ENCODE measurements at places on chromosomes 7 and 10.
A peak's percentile ranks its signal among the peaks of the same experiment; 100 is the strongest.

- DNase-seq: no peak
Observed at GRCh38 chr10:89923661-89924060, 222.3 kb downstream of the KIF20B start.

DNA sequence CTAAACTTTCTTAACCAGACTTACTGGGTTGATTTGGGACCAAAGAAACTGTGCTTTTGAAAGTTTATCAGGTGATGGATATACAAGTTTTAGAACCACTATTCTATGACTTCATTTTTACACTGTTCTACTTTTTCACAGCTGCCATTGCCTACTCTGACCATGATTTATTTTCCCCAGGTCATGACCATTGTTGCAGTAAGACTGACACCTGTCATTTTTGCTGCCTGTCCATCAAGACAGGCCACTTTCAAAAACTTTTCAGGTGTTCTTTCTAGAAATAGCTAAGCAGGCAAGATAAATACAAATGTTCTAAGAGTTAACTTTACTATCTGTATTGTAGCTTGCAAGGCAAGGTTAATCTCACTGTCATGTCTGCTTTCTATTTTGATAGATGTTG is 147.9 kb upstream of the SEMA3C start:
- DNase-seq: no peak

GRCh38 chr10:9515922-9516321 is 1461.4 kb downstream of the GATA3 start:
- DNase-seq: no peak

GRCh38 chr10:71134732-71135211 is 77.6 kb upstream of the UNC5B start:
- DNase-seq: peak; percentile 11

- DNase-seq: no peak
Observed at GRCh38 chr10:93115661-93116383, 42.1 kb downstream of the CYP26A1 start.

DNA sequence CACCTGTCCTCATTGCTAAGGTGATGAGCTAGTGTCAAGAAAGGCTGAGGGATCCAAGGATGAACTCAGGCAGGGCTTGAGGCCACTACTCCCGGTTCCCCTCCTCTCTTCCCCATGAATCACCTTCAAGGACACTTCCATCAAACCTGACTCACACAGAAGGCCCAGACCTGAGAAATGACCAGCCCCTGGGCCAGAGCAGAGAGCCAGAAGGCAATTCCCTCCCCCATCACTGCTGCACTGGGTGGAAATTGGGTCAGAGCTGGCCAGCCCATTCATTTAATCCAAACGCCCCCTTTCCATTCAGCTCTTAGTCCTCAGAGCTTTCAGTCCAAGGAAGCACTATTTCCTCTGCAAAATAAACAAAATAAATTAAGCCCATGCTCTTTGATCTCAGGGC is 182.0 kb downstream of the KCNMA1 start:
- no peak for DNase-seq

GRCh38 chr7:41188163-41189130 is 514.4 kb downstream of the INHBA start:
- no peak for DNase-seq

DNA sequence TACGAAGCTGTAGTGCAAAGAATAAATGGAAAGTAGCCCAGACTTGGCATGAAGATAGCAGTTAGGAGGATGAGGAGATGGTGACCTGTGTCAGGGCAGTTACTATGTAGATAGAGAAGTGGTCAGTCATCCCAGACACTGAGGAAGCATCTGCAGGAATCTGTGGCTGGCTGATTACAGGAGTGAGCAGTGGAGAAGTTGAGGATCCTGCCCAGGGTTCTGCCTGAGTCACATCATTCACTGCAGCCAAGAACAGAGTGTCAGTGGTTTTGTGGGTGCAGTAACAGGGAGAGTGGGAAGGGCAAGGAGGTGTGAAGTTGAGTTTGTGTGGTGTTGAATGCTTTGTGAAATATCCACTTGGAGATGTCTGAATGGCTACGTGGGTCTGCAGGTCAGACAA is 676.4 kb upstream of the NRP1 start:
- no peak for DNase-seq

DNA sequence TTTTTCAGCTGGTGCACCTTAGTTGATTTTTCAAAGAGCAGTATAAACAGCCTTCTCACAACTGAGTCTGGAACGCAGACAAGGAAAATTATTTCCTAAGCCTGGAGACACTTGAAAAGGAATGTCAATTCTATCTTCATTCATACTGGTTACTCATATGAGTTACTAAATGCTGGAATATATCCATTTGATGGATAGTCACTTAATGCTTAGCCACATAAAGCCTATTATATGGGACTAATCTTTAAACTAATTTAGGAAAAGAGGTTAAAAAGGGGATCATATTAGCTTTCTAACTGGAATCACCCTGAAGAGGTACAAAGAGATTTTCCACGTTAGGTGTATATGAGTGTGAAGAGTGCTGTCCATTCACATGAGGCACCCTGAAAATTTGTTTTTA is 1.7 kb upstream of the HOXA4 start:
- DNase-seq: no peak

DNA sequence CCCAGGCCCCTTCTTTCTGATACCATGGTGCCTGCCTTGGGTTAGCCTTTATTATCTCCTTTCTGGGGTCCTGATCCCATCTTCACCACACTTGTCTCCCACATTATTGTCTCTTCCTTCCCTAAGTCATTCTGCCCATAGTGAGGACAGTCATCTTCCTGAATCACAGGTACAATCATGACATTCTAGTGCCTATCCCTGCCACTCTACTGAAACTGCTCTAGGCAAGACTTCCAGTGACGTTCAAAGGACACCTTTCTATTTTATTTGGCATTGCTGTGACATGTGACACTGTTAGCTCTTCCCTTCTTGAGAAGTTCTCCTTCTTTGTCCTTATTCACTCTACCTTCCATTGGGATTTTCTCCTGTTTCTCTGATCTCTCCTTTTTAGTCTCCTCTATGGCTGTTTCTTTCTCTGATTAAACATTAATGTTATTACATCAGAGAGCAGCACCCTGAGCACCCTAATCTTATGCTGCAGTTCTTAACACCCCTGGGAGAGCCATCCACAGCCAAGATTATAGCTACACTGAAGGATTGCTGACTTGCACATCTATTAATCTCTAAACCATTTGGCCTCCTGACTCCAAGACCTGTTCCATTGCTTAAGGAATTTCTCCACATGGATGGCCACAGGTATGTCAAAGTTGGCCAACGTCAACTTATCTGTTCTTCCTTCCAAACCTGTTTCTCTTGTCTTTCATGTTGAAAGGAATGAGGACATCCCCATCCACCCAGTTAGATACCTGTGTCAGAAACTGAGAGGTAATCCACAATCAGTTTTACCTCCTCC is 10.9 kb downstream of the MACC1 start:
- DNase-seq: no peak

DNA sequence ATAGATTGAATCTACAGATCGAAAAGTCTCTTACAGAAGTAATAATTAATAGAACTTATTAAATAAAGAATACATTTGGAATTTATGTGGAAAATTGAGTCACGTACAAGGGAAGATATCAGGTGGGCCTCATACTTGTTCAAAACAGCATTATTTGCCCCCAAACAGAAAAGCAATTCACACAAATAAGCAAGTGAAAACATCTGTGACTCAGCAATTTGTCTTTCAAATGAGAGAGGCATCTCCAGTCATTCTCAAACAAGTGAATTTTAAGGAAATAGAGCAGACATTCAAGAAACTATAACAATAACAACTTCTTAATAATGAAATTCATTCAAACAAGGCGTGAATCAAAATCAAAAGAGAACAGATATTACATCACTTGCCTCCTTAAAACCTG is 50.1 kb downstream of the SEMA3A start:
- DNase-seq: no peak

GRCh38 chr7:92835851-92836488 is 403 bp downstream of the CDK6 start:
- DNase-seq: peak; percentile 58

- no peak for DNase-seq
Observed at GRCh38 chr10:126398924-126399323, 10.6 kb upstream of the ADAM12 start.

GRCh38 chr10:76990561-76990960 is 647.0 kb downstream of the KCNMA1 start:
- no peak for DNase-seq

DNA sequence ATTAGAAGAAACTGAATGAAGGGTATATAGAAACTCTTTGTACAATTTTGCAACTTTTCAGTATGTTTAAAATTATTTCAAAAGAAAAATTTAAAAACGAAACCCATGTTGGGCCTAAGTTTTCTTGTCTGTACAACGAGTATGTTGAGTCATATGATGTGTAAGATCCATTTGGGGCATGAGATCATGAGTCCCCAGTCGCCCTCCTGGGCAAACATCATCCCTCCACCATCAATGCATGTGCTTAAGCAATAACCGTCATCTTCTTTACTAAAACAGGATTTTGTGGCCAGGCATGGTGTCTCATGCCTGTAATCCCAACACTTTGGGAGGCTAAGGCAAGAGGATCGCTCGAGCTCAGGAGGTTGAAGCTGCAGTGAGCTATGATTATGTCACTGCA is 54.2 kb upstream of the CDCA7L start:
- no peak for DNase-seq

DNA sequence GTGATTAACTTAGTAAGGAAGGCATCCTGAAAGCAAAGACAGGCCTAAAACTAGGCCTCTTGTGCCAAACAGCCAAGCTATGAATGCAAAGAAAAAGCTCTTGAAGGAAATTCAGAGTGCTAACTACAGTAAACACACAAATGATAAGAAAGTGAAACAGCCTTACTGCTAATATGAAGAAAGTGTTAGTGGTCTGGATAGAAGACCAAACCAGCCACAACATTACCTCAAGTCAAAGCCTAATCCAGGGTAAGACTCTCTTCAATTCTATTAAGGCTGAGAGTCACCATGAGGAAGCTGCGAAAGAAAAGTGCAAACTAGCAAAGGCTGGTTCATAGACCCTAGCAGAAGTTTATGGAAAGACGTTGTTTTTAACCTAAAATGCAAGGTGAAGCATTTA is 66.0 kb downstream of the IPMK start:
- DNase-seq: no peak

GRCh38 chr7:6020371-6021286 is 10.5 kb upstream of the ANKRD61 start:
- no peak for DNase-seq

DNA sequence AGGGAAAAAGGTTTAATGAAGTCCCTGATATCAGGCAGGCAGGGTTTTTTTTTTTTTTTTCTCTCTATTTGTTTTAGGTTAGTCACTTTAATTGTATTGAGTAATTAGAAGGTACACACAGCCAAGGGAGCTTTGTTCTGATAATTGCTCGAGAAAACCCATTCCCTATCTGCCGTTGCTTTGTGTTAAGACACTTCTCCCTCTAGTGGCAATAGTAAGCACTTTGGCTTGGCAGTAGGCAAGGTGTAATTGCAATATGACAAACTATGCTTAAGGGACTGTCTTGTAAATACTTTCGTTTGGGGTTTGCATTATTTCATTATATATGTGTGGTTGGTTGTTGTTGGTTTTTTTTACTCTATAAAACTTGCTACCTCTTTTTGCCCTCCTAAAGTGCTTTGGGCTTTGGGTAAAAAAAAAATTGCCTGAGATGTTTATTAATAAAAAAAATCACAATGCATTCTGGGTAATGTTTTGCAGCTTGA is 113.4 kb downstream of the BTRC start:
- DNase-seq: peak; percentile 71

DNA sequence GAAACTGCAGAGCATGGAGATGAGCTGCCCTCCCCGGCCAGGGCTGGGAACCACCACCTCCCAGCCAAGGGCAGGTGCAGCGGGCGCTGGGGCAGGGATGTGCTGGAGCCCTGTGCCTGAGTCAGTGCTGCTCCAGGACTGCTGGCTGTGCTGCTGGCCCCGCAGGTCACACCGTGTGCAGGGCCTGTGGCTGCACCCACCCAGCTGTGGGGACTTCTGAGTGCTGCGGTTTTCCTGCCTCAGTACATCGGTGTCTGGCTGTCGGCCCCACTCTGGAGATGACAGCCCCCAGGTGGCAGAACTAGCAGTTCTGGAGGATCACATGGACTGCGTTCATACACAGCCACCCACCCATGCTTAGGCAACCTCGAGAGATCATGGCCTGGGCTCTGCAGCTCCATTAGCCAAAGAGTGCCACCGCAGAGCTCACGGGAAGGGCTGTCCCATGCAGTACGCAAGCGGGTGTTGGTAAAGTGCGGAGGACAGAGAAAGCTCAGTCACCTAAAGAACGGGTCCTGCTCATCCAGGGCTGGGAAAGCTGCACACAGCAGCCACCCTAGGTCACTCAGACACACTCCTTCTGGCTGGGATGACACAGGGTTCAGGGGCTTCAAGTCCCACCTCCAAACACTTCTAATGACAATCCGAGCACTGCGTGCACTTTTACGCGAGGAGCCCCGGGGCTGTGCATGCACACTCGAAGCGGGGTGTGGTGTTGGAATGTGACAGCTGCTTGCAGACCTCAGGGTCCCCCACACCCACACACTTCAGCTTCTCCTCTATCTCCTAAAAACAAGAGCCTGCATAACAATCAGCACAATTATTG is 198.1 kb upstream of the PPP2R2D start:
- DNase-seq: no peak

DNA sequence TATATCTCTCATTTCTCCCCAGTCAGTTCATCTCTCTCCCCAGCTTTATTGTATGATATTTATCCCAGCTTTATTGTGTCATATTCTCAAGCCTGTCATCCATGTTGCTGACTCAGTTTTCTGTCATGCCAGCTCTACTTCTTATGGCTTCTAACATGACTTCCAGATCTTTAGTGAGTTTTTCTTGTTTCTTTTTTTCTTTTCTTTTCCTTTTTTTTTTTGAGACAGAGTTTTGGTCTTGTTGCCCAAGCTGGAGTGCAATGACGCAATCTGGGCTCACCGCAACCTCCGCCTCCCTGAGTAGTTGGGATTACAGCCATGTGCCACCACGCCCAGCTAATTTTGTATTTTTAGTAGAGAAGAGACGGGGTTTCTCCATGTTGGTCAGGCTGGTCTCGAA is 28.7 kb upstream of the CALU start:
- no peak for DNase-seq

GRCh38 chr10:23171232-23171876 is 20.8 kb upstream of the PTF1A start:
- DNase-seq: peak; percentile 31

DNA sequence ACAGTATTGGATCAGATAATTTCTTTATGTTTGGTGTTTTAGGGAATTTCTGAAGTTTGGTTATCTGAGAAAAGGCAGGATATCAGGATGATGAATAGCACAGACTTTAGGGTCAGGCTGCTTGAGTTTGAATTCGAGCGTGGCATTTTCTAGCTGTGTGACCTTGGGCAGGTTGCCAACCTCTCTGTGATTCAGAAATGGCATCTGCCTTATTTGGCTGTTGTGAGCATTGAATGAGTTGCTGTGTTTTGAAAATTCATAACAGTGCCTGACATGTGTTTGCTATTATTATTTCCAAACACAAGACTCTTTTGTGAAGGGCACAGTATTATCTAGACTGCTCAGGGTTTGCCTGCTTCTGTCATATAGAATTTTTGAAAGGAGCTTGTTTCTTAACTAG is 66.9 kb downstream of the NXPH1 start:
- no peak for DNase-seq

- peak; percentile 16 for DNase-seq
Observed at GRCh38 chr7:129343099-129343700, 91.0 kb upstream of the STRIP2 start.

GRCh38 chr10:124346831-124347230 is 71.9 kb downstream of the OAT start:
- DNase-seq: no peak

GRCh38 chr10:74047304-74047703 is 49.4 kb downstream of the VCL start:
- DNase-seq: no peak

Measured in large intestine (tissue), 12 donors.